Non-pigmented ciliary epithelial cell (primary cell): ENCODE measurements at places on chromosomes 1 and 21.
A peak's percentile ranks its signal among the peaks of the same experiment; 100 is the strongest.

GRCh38 chr1:52955129-52955970 lies 28.3 kb downstream of the SCP2 start:
- peak; percentile 54 for DNase-seq

GRCh38 chr1:16114527-16115467 lies 41.1 kb downstream of the EPHA2 start:
- no peak for DNase-seq

- DNase-seq, result no peak
These were observed 15.1 kb downstream of the EVI5 start for GRCh38 chr1:92769856-92770255.

GRCh38 chr1:52727114-52727586 lies 897 bp downstream of the ZYG11B start:
- no peak for DNase-seq

GRCh38 chr1:228413241-228414010 lies 3.2 kb downstream of the TRIM17 start:
- no peak for DNase-seq

- DNase-seq, result no peak
These were observed 25.0 kb downstream of the SZT2 start for GRCh38 chr1:43414634-43415223.
